ENCODE measurements at places on chromosomes 4 and X.

- DNase-seq = no peak
Measured at GRCh38 chr4:152257601-152258066, 278.3 kb downstream of the FBXW7 start.

DNA sequence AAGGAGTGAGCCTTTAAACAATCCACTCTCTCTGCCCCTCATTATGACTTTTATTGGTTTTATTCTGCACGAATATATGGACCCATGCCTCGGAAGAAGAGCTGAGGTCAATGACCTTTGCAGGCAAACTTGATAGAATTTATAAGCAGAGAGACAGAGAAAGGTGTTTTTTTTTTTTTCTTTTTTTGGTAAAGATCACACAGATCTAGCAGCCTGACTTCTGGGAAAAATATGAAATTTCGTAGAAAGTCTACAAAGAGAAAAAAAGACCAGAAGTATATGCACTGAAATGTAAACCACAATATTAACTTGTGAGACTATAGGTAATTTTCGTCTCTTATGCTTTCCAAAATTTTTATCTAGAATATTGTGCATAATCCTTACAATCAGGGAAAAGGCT, 61.6 kb downstream of the LEF1 start:
- no peak for DNase-seq

- no peak for DNase-seq
Measured at GRCh38 chr4:1172971-1173757, 781 bp upstream of the SPON2 start.

- DNase-seq = no peak
Measured at GRCh38 chrX:100447655-100448397, 37.8 kb upstream of the PCDH19 start.

- DNase-seq = no peak
Measured at GRCh38 chrX:6674734-6675133, 139.8 kb upstream of the VCX3A start.

GRCh38 chrX:135024526-135024925, 2.2 kb upstream of the RTL8B start:
- DNase-seq = no peak

DNA sequence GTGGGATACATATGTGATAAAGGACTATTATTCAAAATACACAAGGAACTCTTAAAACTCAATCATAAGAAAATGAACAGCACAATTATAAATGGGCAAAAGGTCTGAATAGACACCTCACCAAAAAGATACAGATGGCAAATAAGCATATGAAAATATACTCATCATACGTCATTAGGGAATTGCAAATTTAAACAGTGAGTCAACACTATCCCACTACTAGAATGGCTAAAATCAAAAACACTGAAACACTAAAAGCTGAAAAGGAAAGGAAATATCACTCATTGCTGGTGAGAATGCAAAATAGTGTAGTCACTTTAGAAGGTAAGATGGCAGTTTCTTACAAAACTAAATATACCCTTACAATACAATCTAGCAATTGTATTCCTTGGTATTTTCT, 597.0 kb upstream of the PABPC4L start:
- no peak for DNase-seq

- DNase-seq = no peak
Measured at GRCh38 chrX:134692233-134692632, 34.0 kb upstream of the PLAC1 start.

DNA sequence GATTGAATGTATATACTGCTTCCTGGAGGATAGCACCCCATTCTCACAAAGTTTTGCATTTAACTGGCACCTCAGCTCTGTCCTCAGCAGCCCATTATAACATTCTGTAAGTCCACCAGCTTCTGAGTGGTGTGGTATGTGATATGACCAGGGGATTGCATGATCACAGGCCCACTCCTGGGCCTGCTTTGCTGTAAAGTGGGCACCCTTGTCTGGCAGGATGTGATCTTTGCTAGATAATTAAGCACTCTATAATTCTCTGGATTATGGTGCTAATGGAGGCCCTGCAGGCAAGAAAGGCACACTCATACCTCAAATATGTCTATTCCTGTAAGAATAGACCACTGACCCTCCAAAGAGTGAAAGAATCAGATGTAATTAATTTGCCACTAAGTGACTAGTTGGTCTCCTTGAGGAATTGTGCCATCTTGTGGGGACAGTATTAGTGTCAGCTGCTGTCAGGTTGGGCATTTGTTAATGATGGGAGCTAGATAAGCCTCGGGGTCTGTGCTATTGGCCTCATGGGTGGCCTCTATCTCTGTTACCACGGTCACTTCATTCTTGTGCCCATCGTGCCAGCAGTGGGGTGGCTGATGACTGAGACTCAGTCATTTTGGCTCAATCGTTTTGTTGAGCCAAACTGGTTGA, 2.2 kb upstream of the CFI start:
- DNase-seq = no peak

DNA sequence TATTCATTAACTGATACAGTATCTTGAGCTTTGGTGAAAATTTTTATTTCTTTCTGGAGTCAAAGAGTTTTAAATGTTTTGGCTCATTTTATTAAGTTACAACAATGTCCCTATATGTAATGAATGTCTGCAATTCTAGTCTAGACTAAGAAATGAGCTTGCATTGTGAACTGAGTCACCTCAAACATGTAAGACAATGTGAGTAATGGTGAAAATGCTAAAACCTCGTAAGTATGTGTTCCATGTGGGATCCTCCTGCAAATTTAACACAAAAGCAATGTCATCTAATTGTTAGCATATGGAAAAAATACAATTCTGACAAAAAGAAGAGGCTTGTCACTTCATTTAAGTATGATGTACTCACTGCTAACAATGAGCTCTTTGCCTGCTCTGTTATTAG, 480.5 kb upstream of the FSTL5 start:
- no peak for DNase-seq

DNA sequence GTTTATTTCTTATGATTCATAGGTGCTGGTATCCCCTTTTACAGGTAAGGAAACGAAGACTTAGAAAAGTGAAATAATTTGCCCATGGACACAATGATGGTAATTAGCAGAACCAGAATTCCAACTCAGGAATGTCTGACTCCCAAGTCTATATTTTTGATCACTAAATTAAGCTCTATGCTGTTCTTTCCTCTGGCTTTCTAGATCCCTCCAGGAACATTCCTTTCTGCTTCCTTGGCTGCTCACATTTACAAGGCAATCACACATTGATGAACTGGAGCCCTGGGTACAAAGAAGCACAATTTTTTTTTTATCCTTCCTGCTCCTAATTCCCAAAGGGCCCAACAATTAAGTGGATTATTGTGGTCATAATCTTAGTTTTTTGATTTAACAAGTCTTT, 7.0 kb upstream of the CDKN2AIP start:
- no peak for DNase-seq

GRCh38 chr4:84677995-84678394, 95.1 kb downstream of the CDS1 start:
- DNase-seq = no peak

DNA sequence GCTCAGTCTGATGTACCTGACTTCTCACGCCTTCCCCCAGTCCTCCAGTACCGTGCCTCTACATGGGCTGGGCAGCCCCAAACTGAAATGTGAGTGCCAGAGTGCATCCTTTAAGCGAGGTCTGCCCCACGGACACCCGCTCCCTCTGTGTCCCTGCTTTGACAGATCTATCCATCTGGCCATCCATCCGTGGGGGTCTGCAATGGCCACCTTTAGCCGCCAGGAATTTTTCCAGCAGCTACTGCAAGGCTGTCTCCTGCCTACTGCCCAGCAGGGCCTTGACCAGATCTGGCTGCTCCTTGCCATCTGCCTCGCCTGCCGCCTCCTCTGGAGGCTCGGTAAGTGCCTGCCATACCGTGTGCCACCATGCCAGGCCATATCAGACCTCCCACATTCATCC, 827 bp downstream of the PORCN start:
- no peak for DNase-seq

- DNase-seq = no peak
Measured at GRCh38 chr4:160375772-160376452, 1273.0 kb downstream of the RAPGEF2 start.

GRCh38 chr4:58274553-58274952, 1164.4 kb upstream of the IGFBP7 start:
- DNase-seq = no peak

GRCh38 chr4:37763831-37764230, 62.7 kb upstream of the PGM2 start:
- no peak for DNase-seq

- no peak for DNase-seq
Measured at GRCh38 chr4:118683513-118683912, 1.7 kb upstream of the METTL14 start.

DNA sequence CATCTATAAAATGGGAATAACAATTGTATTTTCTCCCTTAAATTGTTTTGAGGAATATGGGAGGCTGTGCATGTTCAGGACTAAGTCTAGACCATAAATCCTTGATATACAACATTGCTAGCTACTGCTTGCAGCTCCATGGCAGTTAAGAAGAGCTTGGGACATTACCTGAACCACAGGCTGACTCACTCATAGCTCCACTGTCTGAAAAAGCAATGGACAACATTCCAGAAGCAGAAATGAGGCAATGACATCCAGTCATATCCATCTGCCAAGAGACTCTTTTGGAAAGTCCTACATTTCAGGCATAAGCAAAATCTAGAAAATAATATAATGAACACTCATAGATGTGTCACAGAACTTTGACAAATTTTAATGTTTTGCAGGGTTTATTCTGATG, 167.3 kb upstream of the LEF1 start:
- DNase-seq = no peak

DNA sequence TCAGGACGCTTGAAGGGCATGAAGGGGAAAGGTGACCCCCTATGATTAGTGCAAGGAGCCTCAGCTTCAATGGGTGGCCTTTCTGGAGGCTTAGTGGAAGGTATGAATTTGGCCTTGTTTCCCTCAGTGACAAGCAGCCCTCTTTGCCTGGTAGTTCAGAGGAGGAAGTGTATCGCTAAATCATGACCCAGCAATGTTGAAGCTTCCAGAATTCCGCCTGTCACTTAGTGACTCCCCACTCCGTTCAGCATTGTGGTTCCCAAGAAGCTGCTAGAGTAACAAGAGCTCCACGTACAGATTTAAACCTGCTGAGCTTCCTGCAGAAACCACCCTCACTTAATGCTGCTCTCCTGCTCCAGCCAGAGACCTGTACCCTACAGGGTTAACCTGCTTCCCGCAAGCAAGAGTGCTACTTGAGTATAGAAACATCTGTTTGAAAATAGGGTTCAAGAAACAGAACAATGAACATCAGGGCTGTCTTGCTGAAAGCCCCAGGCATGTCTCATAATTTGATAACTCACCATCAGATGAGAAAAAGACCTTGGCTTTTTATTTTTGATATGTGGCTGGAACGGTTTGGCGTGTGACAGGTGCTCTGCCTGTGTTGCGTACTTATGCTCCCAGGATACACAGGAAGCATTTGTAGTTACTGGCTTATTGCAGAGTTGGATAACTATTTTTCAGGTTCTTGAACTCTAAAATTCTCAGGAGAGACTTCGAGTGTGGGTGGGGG, 105.2 kb downstream of the UCHL1 start:
- no peak for DNase-seq

- DNase-seq = no peak
Measured at GRCh38 chr4:1012034-1012739, 761 bp downstream of the FGFRL1 start.

- no peak for DNase-seq
Measured at GRCh38 chr4:111400741-111401140, 744.5 kb upstream of the FAM241A start.

DNA sequence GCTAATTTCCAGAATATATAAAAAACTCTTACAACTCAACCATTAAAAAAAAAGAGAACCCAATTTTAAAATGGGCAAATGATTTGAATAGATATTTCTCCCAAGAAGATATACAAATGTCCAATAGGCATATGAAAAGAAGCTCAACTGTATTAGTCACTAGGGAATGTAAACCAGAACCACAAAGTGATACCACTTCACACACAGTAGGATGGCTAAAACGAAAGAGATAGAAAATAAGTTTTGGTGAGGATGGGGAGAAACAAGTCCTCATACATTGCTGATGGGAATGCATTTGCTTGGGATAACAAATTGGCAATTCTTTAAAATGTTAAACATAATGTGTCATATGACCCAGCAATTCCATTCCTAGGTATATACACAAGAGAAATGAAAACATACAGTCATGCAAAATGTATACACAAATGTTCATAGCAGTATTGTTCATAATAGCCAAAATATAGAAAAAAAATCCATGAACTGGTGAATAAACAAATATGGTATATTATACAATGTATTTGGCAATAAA, 5.7 kb downstream of the TCEAL3 start:
- DNase-seq = no peak

DNA sequence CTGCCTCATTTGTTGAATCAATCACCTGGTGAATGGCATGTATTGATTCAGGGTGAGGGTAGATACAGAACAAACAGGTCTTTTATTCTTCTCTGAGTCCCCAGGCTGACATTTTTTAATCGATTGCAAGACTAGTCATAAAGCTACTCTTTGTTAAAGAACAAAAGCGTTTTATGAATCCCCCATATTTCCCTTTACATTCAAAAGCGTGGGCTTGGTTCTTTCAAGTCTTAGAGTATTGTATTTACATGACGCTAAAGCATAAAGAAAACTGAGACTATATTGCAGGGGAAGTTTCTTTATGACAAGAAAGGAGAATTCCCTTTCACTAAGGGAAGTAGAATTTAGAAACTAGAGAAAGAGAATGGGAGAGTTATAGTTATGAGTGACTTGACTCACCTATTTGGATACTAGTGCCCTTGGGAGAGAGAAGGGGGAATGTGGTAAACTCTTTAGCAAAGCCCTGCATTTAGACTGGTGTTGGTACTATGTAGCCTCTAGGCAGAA, 69.3 kb upstream of the PDE5A start:
- DNase-seq = no peak

DNA sequence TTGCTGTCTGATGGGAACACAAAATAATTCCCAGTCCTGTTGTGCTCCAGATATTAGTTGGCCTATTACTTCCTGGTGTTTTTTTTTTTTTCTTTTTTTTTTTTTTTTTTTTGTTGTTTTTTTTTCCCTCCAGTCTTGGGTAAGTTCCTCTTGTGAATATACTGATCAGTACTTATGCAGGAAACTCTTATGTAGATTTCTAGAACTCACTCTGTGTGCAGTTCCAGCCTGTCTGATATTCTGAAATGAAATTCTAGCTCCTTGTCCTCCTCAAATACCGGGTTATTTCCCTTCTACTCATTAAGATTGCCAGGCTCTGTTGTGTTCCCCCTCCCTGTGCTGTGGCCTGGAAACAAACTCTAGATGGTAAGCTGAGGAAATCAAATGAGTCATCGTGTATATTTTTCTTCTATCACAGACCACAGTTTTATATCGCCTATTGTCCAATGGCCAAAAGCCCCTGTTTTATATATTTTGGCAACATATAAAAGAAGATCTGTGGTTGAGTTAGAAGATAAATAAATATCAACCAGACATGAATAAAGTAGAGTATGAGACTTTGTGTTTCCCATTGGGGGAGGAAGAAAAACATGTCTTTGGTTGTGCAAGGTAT, 124.3 kb upstream of the UGT8 start:
- DNase-seq = no peak
